Naive B cell (primary cell): ENCODE measurements at places on chromosomes 1 and 21.

GRCh38 chr1:32919811-32920733 is 18.9 kb upstream of the TMEM54 start:
- H3K27me3 ChIP-seq = peaks cover 75% of the 10 kb centered on the region
- peaks cover 7% of the 10 kb centered on the region for H3K4me1 ChIP-seq
- H3K36me3 ChIP-seq = peaks cover 7% of the 10 kb centered on the region
- no peak for DNase-seq
- no peak overlapping the region for H3K4me3 ChIP-seq
- no peak overlapping the region for H3K27ac ChIP-seq

GRCh38 chr1:3066250-3066711 is 2.7 kb upstream of the PRDM16 start:
- H3K36me3 ChIP-seq = no peaks in the 10 kb centered on the region
- no peak overlapping the region for H3K4me3 ChIP-seq
- no peaks in the 10 kb centered on the region for H3K4me1 ChIP-seq
- DNase-seq = no peak

DNA sequence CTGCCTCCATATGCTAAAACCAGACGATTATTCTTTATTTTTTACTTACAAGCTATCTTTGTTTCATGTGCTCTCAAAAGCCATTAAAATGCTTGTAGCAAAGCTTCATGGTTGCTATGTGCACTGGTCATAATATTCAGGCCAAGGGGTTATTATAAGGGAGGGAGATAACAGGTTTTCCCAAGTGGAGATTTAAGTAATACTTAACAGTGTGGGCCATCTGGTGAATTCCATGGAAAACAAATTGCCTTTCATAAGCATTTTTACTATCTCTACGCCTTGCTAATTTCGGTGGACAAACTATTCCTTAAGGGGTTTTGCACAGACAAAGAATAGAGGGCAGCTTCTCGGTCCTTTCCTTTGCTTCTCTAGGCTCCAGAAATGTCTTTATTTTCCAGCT is 137.8 kb downstream of the NUF2 start:
- no peaks in the 10 kb centered on the region for H3K36me3 ChIP-seq
- no peaks in the 10 kb centered on the region for H3K4me1 ChIP-seq
- H3K4me3 ChIP-seq = no peak overlapping the region

DNA sequence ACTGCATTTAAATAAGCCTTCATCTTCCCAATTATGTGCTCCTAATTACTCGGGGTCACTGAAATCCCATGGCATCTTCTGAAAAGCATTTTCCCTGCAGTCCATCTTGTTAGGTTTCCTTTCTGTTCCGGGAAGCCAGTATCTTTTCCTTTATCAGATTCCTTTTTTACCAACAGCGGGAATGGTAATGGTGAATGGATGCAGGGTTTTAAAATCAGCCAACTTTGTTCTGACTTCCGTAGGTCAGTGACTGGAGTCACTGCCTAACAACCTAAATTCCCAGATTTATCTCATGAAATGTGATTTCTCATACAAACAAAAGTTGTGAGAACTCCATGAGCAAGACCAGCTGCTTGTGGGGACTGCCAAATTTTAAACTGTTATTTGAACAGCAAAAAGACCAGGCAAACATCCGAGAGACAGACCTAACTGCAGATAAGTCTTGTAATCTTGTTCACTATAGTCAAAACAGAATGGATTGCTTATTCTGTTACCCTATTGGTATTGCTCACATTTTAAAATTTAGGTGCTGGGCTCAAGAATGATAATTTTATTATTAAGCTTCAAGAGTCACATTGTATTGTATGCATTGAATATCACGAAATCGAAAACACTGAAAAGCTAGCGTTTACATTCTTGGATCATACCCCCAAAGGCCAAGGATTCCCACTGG is 1.2 kb upstream of the RWDD3 start:
- peaks cover 31% of the 10 kb centered on the region for H3K4me1 ChIP-seq
- H3K36me3 ChIP-seq = no peaks in the 10 kb centered on the region
- no peak for DNase-seq

DNA sequence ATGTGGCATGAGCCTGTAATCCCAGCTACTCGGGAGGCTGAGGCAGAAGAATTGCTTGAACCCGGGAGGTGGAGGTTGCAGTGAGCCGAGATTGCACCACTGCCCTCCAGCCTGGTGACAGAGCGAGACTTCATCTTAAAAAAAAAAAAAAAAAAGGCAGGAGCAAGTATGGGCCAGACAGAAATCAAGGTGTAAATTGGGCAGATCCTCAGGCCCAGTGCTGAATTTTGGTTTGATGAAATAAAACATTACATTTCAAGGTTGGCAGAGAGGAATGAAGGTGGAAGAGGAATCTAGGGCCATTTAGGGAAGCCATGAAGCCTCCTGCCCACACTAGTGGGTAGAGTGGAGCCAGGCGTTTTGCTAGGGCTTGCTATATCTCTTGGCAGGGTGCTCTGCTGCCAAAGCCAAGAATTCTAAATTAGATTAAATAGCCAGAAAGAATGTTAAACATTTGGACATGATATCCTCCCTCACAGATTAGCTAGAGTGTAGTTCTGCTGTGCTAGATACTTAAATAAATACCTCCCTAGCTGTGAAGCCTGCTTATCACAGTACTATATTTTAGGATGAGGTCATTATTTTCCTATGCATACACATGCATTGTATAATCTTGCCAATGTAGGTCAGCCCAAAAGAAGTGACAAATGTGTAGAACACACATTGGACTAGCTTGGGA is 16.6 kb upstream of the LGALS8 start:
- no peak overlapping the region for H3K4me3 ChIP-seq
- H3K4me1 ChIP-seq = peaks cover 17% of the 10 kb centered on the region
- H3K27ac ChIP-seq = no peak overlapping the region

GRCh38 chr1:87603626-87604025 is 274.9 kb downstream of the LMO4 start:
- no peaks in the 10 kb centered on the region for H3K27me3 ChIP-seq
- H3K27ac ChIP-seq = no peak overlapping the region

DNA sequence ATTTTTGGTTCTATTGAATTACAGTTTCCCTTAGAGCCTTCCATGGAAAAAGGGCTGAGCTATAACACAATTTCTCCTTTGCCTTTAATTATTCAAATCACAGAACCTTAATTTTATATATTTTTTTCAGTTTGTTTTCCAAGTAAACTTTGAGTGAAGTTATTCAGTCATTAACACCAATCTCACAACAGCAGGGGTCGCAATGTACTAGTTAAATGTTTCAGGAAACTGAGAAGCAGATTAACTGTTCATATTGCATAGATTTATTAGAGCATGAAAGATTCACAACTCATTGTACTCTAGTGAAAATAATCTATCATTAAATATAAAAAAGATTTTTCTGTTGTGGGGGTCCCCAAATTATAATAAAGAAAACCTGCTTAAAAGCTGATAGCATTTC is 64.1 kb downstream of the KIFAP3 start:
- no peak overlapping the region for H3K27ac ChIP-seq
- H3K4me3 ChIP-seq = no peak overlapping the region
- no peaks in the 10 kb centered on the region for H3K4me1 ChIP-seq
- H3K36me3 ChIP-seq = peaks cover 13% of the 10 kb centered on the region
- H3K27me3 ChIP-seq = no peaks in the 10 kb centered on the region
- DNase-seq = peak; percentile 2

GRCh38 chr1:64874666-64875065 is 91.7 kb downstream of the JAK1 start:
- H3K4me1 ChIP-seq = peaks cover 6% of the 10 kb centered on the region
- DNase-seq = no peak
- no peak overlapping the region for H3K4me3 ChIP-seq
- peaks cover 42% of the 10 kb centered on the region for H3K36me3 ChIP-seq
